ENCODE measurements at places on chromosomes 7 and 10.
A peak's percentile ranks its signal among the peaks of the same experiment; 100 is the strongest.

GRCh38 chr10:47165711-47166404 is 134.1 kb upstream of the GDF10 start:
- DNase-seq = no peak

- DNase-seq = no peak
Measured at GRCh38 chr10:7971949-7972348, 82.5 kb upstream of the GATA3 start.

DNA sequence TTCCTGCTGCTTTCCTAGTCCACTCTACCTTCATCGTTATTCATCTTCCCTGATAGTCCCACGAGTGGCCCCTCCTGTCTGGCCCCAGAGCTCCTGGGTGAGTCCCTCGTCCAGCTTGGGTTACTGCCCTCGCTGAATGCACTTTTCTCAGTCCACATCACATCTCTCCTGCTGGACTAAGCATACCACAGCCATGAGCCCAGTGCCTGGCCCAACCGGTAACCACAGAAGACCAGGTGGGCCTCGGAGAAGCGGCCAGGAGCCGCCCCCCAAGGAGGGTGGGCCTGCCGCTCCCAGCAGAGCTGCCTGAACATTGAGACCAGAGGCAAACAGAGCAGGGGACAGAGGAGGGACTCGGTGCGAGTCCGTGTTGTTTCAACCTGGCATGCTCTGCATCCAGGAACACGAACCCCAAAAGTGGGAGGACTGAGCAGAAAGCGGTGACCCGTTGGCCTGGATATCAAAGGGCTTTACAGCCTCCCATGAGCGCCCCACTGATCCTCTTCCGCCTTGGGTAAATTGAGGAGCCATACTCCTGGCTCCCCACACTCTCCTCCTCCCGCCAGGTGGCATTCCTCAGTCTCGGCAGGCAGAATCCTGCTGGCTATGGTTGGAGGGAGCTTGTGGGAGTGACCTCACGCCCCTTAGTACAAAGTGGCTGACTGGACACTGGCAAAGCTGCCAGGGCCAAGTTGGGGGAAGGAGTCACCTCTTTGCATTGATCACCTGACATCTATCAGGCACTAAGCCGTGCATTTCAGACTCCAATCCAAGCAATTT is 13.3 kb downstream of the TMEM72 start:
- no peak for DNase-seq

DNA sequence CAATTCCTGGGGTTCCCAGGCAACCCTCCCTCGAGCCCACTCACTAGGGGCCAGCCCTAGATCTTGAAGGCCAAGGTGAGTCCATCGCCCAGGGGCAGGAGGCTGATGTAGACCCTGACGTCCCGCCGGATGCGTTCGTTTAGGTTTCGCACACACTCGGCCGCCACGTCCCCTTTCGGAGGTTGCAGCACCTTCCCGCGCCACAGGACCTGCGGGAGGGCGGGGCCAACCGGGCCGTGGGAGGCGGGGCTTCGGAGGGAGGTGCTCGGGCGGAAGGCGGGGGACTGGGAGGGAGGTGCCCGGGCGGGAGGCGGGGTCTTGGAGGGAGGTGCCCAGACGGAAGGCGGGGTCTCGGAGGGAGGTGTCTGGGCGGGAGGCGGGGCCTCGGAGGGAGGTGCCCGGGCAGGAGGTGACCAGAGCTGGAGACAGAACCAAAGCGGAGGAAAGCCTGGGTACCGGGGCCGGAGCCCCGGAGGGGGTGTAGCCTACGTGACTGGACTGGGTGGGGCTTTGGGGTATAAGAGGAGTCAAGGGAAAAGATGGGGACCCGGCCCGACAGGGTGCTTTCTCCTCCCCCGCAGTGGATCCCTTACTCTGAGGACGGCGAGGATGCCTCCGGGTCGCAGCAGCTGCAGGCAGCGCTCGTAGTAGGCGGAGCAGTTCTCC is 1.6 kb downstream of the COMTD1 start:
- DNase-seq = peak; percentile 99

DNA sequence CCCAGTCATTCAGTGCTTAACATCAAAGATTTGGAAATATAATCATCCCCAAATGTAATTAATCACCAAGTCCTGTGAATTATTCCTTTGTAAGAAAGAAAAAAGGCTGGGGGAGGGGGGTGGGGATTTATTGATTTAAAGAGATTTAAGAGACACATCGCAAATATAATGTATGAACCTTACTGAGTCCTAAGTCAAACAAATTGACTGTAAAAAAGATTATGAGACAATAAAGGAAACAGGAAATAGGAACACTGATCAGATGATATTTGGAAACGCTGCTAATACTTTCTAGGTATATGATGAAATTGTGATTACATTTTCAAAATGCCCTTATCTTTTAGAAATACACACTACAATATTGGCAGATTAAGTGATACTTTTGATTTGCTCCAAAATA is 92.5 kb downstream of the ATE1 start:
- no peak for DNase-seq

DNA sequence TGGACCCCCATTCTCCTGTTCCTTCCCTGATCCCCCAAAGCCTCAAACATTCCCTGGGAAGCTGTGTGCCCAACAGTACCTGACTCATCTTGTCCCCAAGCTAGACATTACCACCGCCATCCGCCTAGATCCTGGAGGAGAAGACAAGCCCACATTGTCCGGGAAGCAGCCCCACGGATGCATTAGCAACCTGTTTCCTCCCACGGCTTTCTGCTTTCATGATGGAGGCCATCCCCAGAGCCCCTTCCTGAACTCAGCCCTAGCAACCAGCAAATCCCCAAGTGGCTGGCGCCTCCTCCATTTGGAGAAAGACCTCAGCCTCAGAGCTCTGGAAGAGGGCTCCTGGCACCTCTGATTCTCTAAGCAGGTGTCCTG is 2.3 kb upstream of the SLC29A3 start:
- DNase-seq = no peak

- no peak for DNase-seq
Measured at GRCh38 chr7:101960985-101961708, 143.7 kb downstream of the CUX1 start.

- DNase-seq = no peak
Measured at GRCh38 chr10:48577158-48577557, 27.7 kb downstream of the ARHGAP22 start.

DNA sequence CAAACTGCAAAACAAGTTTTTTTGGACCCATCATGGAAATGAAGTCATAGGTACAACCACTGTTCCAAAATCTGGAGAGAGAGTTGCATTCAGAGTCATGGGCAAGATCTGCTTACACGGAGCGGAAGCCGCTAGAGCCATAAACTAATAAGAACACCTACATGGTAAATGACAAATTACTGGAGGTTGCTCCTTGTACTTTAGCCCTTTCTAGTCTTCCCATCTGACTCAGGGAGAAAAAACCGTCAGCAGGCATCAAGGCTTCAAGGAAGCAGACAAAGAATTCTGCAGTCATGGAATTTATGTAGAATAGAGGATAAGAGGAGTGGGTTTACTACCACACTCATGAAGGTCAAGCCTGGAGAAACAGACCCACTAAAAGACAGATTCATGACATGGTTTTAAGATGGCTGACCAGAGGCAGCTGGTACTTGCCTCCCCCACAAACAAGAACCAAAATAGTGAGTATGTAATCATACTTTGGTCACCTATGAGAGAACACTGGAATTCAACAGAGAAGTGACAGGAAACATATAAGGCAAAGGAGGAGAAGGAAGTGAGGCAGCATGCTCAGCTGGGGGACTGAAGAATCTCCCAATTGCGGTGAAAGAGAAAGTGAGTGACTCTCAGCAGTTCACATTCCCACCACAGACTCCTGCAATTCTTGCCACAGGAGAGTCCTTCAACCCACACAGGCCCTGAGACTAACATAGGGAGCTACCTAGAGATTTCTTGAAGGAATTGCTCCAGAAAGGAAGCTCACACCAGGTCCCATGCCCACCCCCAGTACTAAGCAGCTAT is 42.4 kb upstream of the ASAH2 start:
- no peak for DNase-seq

DNA sequence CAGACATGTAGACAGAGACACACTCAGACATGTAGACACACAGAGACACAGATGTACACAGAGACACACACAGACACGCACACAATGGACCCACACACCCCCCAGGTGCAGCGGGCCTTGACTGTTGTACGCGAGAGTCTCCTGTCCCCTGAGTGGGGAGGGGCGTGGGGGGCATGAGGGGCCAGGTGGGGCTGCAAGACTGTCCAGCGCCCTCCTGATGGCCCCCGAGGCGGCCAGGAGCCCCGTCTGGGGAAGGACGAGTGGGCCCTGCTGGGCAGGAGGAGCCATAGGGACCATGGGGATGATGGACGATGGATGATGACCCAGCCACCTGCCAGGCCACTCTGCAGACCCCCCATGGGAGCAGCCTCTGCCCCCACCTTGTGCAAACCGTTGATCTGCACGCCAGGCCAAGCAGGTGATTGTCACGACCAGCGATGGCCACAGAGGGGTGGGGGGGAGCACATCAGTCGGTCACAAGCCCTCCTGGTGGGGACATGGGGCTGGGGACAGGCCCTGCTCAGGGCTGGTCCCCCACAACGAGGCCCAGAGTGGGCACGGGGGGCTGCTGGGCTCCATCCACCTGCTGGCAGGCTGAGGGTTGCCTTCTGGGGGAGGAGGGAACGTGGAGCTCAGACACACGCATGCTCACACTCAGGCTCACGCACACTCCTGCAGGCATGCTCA is 11.6 kb downstream of the VENTX start:
- no peak for DNase-seq

DNA sequence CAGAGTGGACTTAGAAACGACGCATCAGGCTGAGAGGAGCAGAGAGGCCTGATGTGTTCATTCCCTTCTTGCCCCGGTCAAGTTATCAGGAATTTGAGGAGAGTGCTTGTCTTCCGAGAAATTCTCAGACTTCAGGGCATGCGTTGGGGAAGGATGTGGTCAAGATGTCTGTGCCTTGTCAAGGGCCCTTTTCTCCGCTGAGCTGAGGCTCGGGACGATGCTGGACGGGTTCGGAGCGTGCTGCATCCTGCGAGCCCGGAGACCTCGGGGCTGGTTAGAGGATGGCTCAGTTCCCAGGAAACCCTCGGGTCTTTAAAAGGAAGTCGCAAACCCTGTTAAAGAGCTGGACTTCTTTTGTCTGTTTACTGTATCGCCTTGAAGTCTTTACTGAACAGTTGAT is 325.4 kb downstream of the ADARB2 start:
- no peak for DNase-seq

DNA sequence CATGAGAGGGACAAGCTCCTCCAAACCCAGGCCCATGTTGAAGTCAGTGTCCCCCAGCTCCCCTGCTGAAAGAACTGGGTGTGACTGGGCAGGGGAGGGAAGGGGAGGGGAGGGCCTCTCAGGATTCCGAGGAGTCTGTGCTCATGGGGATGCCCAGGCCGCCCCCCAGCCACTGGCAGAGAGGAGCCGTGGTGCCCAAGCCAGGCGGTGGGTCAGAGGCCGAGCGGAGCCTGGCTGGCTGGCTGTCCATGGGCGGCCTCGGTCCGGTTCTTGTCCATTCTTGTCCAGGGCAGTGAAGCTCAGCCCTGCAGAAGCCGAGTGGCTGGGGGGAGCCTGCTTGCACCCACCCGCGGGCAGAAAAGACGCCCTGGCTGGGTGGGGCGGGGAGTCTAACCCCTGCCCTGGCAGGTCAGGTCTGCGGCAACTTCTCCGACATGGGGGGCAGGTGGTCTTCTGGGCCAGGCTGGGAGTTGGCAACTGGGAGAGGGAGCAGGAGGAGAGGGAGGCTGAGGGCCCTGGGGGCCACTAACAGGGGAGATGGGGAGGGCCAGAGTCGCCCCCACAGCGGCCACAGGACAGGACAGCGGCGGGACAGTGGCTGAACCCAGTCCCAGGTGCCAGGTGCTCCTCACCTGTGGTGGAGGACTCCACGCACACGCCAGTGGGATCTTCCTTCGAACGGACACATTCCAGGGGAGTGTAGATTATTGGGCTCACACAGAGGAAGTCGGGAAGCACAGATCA is 54.1 kb downstream of the FOXL3 start:
- no peak for DNase-seq

DNA sequence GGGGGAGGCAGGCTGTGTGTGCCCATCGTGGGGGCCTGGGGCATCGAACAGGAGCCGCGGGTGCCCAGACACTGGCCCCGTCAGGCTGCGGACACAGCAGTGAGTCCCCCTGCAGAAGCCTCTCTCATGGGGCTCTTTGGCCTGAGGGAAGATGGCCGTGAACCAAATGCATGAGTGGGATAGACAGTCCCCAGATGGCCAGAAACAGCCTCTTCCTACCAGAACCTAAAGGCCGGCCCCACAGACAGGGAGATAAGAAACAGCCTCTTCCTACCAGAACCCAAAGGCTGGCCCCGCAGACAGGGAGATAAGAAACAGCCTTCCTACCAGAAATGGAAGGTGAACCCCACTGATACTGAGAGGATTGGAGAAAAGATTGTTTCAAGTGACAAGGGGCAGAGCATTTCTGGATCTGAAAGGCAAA is 16.6 kb downstream of the IDI2 start:
- no peak for DNase-seq

DNA sequence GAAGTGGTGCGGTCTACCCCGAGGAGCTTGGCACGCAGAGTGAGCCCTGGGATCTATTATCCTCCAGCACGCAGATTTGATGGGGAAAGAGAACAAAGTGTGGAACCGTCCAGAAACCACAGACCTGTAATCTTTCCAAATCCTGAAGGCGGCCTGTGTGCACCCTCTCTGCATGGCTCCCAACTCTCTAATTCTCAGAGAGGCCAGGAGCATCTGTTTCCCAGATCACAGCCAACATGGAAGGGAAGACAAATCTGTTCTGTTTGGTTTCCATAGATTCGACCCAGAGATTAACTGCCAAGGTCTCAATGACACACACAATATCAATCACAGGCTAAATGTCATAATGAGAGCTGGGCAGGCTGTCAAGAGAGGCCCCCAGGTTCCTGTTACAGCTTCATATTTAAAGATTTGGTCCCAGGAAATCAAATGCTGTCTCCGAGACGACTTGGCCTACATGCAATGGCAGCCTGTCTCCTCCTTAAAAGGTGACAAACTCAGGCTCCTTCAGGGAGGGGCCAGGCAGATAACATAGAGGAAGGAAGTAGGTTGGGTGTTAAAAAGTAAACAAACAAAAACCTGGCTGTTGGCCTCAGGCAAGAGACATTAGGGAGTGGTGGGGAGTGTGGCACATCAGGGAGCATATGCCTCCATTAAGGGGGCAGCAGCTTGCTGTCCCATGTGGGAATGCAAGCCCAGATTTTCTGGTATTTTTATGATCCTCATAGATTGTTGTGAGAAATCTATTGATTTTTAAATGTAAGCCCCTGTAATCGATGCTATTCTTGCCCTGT is 48.8 kb upstream of the SAMD8 start:
- no peak for DNase-seq

- DNase-seq = no peak
Measured at GRCh38 chr7:124718032-124718766, 47.4 kb downstream of the GPR37 start.

GRCh38 chr7:70919481-70920073 is 212.4 kb upstream of the GALNT17 start:
- DNase-seq = no peak

- DNase-seq = no peak
Measured at GRCh38 chr10:35564341-35564968, 40.7 kb upstream of the GJD4 start.

GRCh38 chr10:49661140-49661856 is 18.2 kb upstream of the C10orf53 start:
- DNase-seq = no peak

DNA sequence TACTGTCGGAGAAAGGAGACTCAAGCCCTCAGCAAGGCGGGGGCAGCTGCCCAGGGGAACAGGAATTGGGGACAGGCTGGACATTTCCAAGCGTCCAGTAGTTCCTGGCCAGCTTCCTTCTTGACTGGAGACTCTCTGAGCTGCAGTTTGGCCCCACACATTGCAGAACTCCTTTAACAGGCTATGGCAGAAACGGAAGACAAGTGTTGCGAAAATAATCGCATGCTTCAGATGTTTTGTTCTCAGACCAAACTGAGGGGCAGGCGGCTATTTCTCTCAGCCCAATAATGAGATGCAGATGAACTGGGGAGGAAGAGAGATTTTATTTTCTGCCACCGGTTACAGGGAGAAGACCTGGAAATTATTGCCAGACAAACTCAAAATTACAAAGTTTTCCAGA is 88.0 kb upstream of the PFKP start:
- no peak for DNase-seq

Data from T-helper 9 cell (primary cell).